Activated T-helper 1 cell treated with anti-CD3 and anti-CD28 coated beads, Interleukin-12 subunit alpha, Interleukin-12 subunit beta, Interleukin-2, Interleukin-4 antibody, amounts not matched to agents 30 ng/mL and 10 ng/mL and 1 ng/mL, durations not matched to agents 14 hours and 24 hours and 36 hours (primary cell): ENCODE measurements at places on chromosomes 6 and 20.
A peak's percentile ranks its signal among the peaks of the same experiment; 100 is the strongest.

- H3K4me1 ChIP-seq = no peaks in the 10 kb centered on the region
- no peak overlapping the region for H3K27ac ChIP-seq
- H3K4me3 ChIP-seq = no peak overlapping the region
- DNase-seq = no peak
- H3K27me3 ChIP-seq = peaks cover 4% of the 10 kb centered on the region
Observed at GRCh38 chr6:6980999-6981597, 126.7 kb upstream of the RREB1 start.

DNA sequence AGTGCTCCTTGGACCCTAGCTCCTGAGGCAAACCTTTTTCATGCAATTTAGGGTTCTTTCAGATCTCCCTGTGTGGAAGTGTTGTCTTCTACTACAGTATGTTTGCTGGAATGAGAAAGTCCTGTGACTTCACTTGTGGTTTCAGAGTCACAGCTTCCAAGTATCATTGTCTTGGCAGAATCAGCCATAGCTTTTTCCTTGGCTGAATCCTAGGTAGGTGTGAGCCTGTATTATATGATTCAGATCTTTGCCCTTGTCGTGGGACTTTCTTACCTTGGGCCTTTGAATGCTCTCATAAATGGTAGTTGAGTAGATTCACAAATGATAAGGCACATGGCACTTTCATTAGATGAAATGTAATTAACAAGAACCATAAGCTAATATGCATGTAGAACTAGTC lies 16.5 kb downstream of the CARMIL1 start:
- H3K4me1 ChIP-seq = no peaks in the 10 kb centered on the region
- no peaks in the 10 kb centered on the region for H3K36me3 ChIP-seq
- no peak overlapping the region for H3K27ac ChIP-seq
- H3K4me3 ChIP-seq = no peak overlapping the region

DNA sequence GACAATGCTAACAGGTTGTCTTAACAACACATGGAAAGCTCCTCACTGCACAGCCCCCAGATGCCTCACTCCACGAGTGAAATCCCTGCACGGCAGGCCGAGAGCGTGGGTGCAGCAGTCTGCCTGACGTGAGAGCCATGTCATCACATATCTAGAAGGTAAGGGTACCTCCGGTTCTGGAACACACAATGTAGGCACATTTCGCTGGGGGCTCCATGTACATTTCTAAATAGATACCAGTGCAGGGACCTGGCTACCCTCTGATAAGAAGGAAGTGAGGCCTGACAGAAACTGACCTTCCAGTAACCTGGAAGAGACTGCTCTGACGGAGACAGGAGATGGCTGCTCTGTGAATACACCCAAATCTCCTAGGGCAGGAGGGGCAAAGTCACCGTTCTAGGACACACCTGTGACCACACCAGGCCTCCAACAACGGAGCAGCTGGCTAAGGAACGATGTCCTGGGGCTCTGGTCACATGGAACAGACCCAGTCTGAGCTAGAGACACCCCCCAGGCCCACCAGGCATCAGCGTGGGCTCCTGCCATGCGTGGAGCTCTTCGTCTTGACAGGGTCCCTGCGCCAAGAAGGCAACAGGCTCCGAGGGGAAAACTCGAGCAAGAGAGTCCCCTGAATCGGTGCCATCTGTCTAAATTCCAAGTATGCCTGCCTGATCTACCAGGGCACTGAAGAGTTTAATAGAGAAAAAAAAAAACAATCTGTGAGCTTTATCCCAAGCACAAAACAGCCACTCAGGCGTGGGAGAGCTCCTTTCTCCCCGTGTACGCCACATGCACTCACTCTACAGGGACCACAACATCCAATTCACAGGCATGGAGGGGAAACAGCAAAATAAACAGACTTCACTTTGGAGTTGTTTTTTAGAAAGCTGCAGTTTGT lies 27.5 kb downstream of the RNASET2 start:
- H3K27me3 ChIP-seq = no peaks in the 10 kb centered on the region
- H3K27ac ChIP-seq = no peak overlapping the region
- no peak overlapping the region for H3K4me3 ChIP-seq
- DNase-seq = no peak
- H3K36me3 ChIP-seq = peaks cover 43% of the 10 kb centered on the region
- H3K4me1 ChIP-seq = no peaks in the 10 kb centered on the region

GRCh38 chr6:106452628-106453027 lies 92.1 kb downstream of the CRYBG1 start:
- H3K4me3 ChIP-seq = no peak overlapping the region
- DNase-seq = no peak
- H3K27me3 ChIP-seq = peaks cover 6% of the 10 kb centered on the region

DNA sequence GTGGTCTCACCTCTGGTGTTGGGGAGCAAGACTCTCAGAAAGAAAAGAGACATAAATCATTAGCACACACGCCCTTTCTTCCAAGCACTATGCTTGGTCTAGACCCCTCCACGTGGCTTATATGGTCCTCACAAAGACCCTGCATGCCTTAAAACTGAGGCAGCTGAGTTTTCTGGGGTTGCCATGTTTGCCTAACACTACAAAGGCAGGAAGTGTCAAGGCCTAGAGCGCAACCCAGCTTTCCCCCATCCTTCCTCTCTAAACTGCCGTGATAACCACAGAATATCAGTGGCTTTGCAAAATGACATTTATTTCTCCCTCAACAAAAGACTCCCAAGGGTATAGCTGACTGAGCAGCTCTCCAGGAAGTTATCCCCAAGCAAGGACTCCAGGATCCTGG lies 146.5 kb upstream of the TOP1 start:
- H3K36me3 ChIP-seq = peaks cover 2% of the 10 kb centered on the region
- no peak for DNase-seq
- no peak overlapping the region for H3K4me3 ChIP-seq
- H3K27me3 ChIP-seq = peaks cover 4% of the 10 kb centered on the region
- no peak overlapping the region for H3K27ac ChIP-seq

DNA sequence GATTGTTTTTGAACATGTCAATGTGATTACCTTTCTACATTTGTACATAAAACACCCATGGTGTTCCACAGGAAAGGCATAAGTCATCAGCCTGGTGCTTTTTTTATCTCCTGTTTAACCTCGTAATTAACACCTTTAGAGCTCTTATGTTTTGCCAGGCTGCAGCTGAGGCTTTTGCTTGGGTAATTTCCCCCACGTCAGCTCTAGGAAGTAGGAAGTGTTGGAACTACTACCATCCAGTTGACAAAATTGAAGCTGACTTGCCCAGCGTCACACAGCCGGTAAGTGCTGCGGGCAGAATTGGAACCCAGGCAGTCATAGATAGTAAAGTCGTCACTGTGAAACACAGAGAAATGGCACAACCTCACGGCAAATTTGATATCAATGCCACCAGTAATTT lies 86.6 kb upstream of the BMP2 start:
- no peaks in the 10 kb centered on the region for H3K27me3 ChIP-seq
- no peak overlapping the region for H3K27ac ChIP-seq
- no peak overlapping the region for H3K4me3 ChIP-seq
- H3K36me3 ChIP-seq = no peaks in the 10 kb centered on the region

DNA sequence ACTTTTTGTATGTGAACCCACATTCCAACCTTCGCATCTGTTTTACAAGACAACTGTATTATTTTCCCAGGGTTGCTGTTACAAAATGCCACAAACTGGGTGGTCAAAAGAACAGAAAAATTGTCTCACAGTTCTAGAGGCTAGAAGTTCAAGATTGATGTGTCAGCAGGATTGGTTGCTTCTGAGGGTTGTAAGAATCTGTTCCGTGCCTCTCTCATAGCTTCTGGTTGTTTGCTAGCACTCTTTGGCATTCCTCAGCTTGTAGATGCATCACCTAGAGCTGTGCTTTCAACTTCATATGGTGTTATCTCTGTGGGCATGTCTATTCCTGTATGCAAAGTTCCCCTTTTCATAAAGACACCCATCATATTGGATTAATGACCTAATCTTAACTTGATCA lies 1067.2 kb downstream of the EPHA7 start:
- H3K27ac ChIP-seq = no peak overlapping the region
- no peaks in the 10 kb centered on the region for H3K4me1 ChIP-seq
- no peaks in the 10 kb centered on the region for H3K27me3 ChIP-seq
- H3K4me3 ChIP-seq = no peak overlapping the region
- H3K36me3 ChIP-seq = no peaks in the 10 kb centered on the region

- peaks cover 36% of the 10 kb centered on the region for H3K36me3 ChIP-seq
- no peak for DNase-seq
- H3K4me1 ChIP-seq = peaks cover 56% of the 10 kb centered on the region
- peak overlapping the region; percentile 91 for H3K27ac ChIP-seq
- H3K27me3 ChIP-seq = no peaks in the 10 kb centered on the region
Observed at GRCh38 chr20:38894091-38894847, 31.9 kb upstream of the FAM83D start.

DNA sequence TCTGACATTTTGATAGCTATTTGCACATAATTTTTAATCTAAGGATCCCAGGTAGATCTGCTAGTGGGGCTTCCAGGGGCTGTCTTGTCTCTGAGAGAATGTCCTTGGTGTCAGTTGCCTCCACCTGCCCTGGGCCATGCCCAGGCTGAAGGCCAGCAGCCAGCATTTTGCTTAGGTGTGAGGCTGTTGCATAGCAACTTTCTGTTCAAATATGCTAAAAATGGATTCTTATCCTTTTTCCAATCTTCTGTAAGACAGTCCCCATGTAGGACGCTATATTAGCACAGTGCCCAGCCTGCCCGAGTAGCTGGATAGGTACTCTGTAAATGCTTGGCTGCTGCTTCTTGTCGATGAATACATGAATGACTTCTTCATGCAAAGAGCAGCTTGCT lies 62.5 kb upstream of the CITED2 start:
- peaks cover 6% of the 10 kb centered on the region for H3K27me3 ChIP-seq
- H3K4me1 ChIP-seq = peaks cover 8% of the 10 kb centered on the region
- no peak overlapping the region for H3K27ac ChIP-seq
- DNase-seq = no peak

DNA sequence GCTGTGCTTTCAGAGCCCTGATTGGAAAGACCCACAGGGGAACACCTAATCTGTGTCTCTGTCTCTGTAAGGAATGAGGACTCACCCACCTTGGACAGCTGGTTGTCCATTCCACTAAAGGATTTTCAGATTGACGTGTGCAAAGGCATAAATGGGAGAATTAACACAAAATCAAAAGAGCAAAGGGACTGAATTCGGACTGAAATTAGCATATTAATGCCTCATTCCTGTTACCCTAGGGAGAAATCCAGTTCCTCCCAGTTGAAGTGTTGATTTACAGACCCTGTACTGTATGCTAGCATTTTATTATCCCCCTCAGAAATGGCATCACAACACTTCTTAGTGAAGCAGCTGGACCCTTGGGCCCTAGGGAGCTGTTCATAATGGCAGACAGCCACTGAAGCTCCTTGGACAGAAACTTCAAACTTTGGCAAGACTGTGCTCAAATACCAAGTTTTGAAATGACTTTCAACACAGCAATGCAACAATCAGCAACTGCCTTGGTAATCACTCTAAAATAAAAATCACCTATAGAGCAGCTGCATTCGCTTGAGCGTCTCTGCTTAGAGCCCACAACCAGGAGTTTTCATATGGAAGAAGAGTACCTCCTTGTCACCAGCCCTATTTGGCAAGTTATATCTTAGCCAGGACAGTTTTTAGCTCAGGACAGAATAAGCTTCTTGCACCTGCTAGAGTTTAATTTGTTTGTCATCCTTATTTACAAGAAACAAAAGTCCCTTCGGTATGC lies 118.1 kb downstream of the TRDN start:
- H3K27me3 ChIP-seq = no peaks in the 10 kb centered on the region
- no peak for DNase-seq
- H3K27ac ChIP-seq = no peak overlapping the region
- no peak overlapping the region for H3K4me3 ChIP-seq

- no peak overlapping the region for H3K4me3 ChIP-seq
- H3K4me1 ChIP-seq = no peaks in the 10 kb centered on the region
- DNase-seq = no peak
- H3K36me3 ChIP-seq = no peaks in the 10 kb centered on the region
Observed at GRCh38 chr6:122697458-122697857, 82.1 kb upstream of the FABP7 start.

- H3K27me3 ChIP-seq = peaks cover 12% of the 10 kb centered on the region
- H3K4me3 ChIP-seq = no peak overlapping the region
- no peaks in the 10 kb centered on the region for H3K36me3 ChIP-seq
- H3K27ac ChIP-seq = no peak overlapping the region
- no peaks in the 10 kb centered on the region for H3K4me1 ChIP-seq
Observed at GRCh38 chr6:168934660-168935627, 318.7 kb downstream of the THBS2 start.

GRCh38 chr6:163659803-163660202 lies 245.3 kb downstream of the QKI start:
- DNase-seq = no peak
- no peak overlapping the region for H3K4me3 ChIP-seq
- H3K27ac ChIP-seq = no peak overlapping the region
- peaks cover 4% of the 10 kb centered on the region for H3K4me1 ChIP-seq
- H3K27me3 ChIP-seq = peaks cover 15% of the 10 kb centered on the region

DNA sequence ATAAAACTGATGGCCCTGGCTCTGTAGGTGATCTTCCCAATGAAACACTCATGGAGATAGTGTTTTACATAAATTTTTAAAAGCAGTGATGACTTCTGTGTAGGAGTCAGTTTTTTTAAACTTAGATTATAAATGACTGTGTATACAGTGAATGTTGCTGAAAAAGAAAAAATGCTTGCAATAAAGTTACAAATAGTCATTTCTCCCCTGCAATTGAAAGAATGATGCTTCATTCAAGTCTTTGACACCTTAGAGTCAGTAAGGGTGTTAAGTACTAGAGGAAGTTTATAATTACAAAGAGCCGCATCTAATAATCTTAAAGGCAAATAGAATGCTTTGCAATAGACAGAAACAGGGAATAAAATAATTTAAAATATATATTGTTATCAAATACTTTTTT lies 27.6 kb downstream of the ZNF292 start:
- H3K27me3 ChIP-seq = no peaks in the 10 kb centered on the region
- peaks cover 31% of the 10 kb centered on the region for H3K36me3 ChIP-seq
- peaks cover 67% of the 10 kb centered on the region for H3K4me1 ChIP-seq
- no peak for DNase-seq
- H3K27ac ChIP-seq = peak overlapping the region; percentile 92

GRCh38 chr6:7048894-7049293 lies 58.9 kb upstream of the RREB1 start:
- peaks cover 7% of the 10 kb centered on the region for H3K4me1 ChIP-seq
- no peak overlapping the region for H3K4me3 ChIP-seq
- DNase-seq = no peak
- H3K27me3 ChIP-seq = peaks cover 64% of the 10 kb centered on the region

- no peak overlapping the region for H3K27ac ChIP-seq
- H3K36me3 ChIP-seq = no peaks in the 10 kb centered on the region
- no peak for DNase-seq
- no peak overlapping the region for H3K4me3 ChIP-seq
- H3K4me1 ChIP-seq = no peaks in the 10 kb centered on the region
- peaks cover 1% of the 10 kb centered on the region for H3K27me3 ChIP-seq
Observed at GRCh38 chr20:53527196-53527595, 66.4 kb downstream of the ZNF217 start.

DNA sequence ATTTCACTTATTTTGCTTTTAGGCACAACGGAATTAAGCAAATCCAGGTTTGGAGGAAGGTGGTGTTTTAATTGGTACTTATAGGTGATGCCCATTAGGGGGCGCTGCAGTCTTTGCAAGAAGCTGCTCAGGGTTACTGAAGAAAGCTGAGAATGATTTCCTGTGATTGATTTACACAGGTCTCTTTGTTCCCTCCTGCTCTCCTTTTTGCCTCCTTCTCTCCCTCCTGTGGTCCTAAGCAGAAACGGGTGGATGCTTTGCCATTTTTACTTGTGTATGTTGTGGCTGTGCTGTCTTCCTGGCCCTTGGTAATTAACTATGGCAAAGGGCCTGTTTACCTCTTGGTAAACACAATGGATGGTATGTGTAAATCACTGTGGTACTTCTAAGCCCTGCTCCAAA lies 97.8 kb downstream of the ANKS1A start:
- H3K27ac ChIP-seq = no peak overlapping the region
- no peak overlapping the region for H3K4me3 ChIP-seq
- DNase-seq = peak; percentile 37

GRCh38 chr6:116217069-116217468 lies 36.8 kb downstream of the TSPYL4 start:
- no peak for DNase-seq
- H3K4me1 ChIP-seq = no peaks in the 10 kb centered on the region
- H3K27ac ChIP-seq = no peak overlapping the region
